ENCODE measurements at places on chromosomes 1 and 21.
A peak's percentile ranks its signal among the peaks of the same experiment; 100 is the strongest.

DNA sequence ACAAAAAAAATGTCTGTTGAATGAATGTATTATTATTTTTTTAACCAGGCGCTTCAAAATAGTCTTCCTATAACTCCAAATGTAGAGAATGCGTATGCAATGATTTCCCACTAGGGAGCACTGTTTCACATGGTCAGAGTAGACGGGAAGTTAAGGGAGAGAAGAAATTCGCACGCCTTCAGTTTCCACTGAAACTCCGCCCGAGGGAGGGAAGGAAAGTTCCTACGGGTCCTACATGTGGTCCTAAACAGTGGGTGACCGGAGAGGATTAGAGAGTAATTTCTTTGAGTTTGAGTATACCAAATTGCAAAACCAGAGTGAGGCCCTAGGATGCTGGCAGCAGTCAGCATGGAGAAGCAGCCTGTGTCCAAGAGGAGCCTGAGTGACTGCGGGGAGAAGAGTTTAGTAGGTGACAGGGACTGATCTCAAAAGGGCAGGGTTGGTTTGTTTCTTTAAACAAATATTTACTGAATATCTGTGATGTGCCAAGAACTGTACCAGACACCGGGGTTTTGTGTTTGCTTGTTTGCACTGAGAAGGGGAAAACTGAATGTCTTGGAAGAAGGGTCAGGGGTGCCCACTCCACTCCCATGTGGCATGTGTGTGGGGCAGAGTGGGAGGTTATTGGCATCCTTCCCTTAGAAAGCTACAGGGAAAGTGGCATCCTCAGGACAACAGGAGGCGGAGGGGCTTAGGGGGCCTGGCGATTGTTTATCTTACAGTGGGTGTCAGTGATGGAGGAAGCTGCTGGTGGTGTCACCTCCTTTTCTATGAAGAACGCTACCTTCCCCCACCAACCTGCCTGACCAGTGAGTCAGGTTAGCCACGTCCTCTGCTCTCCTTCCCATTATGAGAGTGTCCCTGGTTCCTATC is 22.8 kb downstream of the RNU5D-1 start:
- peak; percentile 71 for DNase-seq

DNA sequence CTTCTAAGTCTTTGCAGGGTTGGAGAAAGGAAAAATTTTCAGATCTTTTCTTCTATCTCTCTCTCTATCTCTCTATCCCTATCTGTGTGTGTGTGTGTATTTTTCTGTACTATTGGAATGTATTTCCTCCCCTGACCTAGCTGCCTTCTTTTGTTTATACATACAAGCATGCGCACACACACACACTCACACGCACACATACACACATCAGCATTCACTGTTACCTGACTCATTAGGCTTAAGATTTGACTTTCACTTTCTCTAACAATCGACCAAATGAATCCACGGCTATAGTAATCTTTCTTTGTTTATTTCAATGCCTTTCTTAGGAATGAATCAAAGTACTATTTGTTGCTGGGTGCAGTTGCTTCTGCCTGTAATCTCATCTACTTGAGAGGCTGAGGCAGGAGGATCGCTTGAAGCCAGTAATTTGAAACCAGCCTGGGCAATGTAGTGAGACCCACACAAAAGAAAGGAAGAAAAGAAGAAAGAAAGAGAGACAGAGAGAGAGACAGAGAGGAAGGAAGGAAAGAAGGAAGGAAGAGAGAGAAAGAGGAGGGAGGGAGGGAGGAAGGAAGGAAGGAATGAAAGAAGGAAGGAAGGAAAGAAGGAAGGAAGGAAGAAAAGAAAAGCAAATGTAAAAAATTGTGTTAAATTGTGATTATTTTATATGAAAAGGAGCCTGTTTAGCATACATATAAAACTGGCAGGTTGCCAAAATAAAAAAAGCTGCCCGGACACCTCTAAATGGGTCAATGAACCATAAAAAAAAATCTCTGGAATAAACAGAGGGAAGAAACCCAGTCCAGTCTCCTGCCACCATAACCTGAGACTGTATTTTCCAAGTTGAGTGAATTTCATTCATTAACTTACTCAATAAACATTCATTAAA is 206.8 kb downstream of the ZNF326 start:
- DNase-seq: no peak

DNA sequence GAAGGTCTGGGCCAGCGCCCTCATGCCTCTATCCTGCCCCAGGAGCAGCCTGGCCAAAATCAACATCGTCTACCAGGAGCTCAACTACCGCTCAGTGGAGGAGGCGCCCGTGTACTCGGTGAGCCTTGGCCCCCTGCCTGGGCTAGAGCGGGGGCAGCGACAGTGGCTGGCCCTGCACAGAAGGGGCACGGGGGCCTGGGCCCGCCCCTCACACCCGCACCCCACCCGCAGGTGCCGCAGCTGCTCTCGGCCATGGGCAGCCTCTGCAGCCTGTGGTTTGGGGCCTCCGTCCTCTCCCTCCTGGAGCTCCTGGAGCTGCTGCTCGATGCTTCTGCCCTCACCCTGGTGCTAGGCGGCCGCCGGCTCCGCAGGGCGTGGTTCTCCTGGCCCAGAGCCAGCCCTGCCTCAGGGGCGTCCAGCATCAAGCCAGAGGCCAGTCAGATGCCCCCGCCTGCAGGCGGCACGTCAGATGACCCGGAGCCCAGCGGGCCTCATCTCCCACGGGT is 10.8 kb downstream of the SCNN1D start:
- DNase-seq: no peak

GRCh38 chr21:44958471-44959191 is 18.8 kb downstream of the SLX9 start:
- DNase-seq: peak; percentile 87

GRCh38 chr1:6199298-6200187 is at the start of gene RPL22:
Gene RPL22 (minus strand): TSS chr1:6199595. CDS start chr1:6199573, 22 bp downstream.
- DNase-seq: peak; percentile 98

DNA sequence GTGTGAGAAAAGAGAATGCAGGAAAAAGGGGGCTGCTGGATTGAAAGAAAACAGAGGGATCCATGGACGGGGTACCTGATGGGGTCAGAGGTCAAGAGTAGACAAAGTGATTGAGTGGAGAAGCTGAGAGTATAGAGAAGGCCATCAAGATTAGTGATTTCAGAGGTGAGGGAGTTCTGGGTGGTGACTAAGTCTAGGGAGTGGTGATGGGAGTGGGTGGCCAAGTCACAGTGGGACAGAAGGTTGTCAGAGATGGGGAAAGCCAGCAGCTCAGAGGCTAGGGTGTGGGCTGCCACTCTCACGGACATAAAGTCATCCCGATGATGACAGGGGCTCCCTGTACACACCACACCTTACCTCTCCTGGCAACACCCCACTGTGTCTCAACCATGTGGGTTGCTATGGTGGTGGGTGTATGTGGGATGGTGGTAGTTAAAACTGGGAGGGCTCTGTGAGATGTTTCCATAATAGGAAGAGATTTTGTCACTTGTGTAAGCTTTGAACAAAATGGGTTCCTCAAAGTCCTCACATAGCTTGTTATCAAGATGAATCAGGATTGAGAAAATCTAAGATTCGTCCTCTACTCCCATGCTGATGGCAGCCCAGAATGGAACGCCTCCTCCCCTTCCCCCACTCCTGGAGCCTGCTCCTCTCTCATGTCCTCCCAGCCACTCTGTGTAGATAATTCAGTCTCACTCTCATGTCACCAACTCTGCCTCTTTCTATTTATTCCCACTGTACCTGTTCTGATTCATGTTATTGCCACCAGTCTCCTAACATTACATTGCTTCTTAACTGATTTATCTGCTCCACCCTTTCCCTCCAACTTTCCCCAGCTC is 20.3 kb upstream of the CSF1 start:
- DNase-seq: no peak

DNA sequence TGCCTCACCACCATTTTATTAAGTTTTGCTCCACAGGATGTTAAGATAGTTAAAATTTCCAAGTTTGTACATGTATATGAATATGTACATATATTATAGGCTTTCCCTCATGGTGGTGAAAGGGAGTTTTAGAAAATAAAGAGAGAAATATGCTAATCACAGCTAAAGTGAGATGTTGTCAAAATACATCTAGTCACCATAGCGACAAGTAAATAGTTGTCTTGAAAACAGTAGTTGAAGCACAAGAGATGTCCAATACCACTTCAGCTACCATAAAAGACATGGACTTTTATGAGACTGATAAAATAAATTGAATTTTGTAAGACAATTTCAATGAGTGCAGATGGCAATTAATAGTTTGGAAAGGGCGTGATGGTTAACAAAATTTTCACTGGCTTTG is 1600.0 kb downstream of the BRINP3 start:
- DNase-seq: no peak

- DNase-seq: peak; percentile 29
Observed at GRCh38 chr1:206735553-206736031, 35.0 kb upstream of the IL19 start.

GRCh38 chr1:92882819-92883218 is 51.0 kb downstream of the RPL5 start:
- DNase-seq: no peak

GRCh38 chr1:43021547-43022474 is 63.1 kb upstream of the SLC2A1 start:
- DNase-seq: no peak

- DNase-seq: no peak
Observed at GRCh38 chr1:19737104-19737825, 62.5 kb downstream of the TMCO4 start.

DNA sequence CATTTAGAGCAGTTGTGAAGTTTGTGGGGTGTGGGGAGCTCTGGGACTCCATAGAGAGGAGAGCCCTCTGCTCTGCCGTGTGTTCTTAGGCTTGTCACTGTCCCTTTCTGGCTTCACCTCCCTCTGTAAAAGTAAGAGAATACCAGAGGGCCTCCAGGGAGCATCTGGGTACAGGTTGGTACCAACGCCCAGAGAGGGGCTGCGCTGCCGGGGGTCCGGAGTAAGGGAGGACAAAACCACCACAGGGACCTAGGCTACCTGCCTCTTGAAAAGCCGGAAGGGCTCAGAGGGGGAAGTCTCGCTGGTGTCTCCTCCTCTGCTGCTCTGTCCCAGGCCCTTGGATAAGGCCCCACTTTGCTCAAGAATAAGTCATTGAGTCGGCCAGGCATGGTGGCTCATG is 3.1 kb upstream of the TINAGL1 start:
- no peak for DNase-seq

DNA sequence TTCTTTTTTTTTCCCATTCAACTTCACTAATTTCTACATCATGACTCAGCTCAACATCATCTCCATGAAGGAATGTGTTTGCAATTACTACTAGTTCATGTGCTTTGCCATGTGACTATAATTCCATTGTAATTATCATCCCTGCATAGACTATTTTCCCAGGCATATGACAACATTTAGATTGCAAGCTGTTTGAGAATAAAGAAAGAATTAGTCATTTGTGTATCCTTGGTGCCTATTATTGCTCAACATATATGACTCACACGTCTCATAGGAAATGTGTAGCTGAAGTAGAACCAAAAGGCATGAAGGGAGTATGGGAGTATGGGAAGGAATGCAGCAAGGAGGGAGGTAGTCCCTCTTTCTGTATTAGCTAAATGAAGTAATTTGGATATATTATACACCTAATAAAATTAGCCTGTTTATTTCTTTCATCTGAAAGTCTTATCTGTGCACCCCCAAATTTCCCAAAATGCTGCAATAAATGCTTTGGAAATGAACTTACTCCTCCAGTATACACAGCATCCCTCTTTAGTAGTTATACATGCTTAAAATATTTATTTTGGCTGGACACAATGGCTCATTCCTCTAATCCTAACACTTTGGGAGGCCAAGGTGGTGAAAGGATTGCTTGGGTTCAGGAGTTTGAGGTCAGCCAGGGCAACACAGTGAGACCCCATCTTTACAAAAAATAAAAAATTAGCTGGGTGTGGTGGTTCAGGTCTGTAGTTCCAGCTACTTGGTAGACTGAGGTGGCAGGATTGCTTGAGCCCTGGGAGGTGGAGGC is 316.9 kb upstream of the ADGRL4 start:
- peak; percentile 82 for DNase-seq

GRCh38 chr21:16285605-16286126 is 555.9 kb downstream of the USP25 start:
- DNase-seq: no peak

- peak; percentile 15 for DNase-seq
Observed at GRCh38 chr1:43980255-43981134, 1.5 kb downstream of the B4GALT2 start.

DNA sequence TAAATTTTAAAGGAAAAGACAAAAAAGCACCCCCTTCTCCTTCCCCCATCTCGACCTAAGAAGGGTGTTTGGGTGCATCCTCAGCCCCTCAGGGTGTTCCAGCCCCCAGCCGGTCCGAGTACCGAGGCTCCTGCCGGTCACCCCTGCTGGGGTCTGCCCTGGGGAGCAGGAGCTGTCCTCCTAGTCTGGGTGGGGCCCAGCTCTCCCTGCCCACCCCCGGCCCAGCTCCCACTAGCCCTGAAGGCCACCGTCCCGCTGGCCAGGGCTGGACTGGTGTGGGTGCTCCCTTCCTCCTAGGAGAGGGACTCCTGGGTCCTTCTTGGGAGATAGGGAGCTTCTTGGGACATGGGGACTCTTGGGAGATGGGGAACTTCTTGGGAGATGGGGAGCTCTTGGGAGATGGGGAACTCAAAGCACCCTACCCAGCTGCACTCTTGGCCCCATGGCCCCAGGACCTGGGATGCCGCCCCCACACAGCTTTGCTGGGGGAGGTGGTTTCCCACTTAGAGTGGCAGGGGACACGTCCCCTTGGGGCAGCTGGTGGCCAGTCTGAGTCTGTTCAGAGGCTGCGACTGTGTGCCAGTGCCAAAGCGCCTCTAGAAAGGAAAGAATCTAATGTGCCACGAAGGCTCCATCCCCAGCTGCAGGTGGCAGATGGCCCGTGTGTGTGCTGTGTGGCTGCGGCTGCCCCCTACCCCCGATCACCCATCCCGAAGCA is 44.5 kb downstream of the MORN1 start:
- no peak for DNase-seq

DNA sequence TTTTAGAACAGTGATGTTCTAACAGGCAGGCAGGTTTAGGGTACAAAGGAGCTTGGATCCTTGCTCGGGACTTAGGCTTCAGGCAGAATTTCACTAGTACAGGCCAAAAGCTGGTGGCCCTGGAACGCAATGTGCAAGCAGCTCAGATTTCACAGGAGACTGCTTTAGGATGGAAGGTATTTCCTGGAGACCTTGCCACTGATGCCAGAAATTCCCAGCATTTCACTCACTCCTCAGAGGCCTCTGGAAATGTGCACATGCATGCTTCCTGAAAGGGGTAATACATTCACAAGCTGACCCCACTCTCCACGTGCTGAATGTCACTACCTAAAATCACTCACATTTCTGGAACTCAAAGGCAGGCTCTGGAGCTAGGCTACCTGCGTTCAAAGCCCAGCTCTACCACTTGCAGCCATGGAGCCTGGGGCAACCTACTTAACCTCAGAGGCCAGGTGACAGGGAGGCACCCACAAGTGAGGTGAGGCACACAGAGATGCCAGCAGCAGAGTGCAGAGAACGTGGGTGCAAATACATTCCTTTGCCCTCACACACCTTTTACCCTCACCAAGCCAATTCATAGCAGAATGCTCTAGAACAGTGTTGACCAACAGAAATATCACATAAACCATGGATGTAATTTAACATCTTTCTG is 56.5 kb downstream of the CDC7 start:
- DNase-seq: no peak

DNA sequence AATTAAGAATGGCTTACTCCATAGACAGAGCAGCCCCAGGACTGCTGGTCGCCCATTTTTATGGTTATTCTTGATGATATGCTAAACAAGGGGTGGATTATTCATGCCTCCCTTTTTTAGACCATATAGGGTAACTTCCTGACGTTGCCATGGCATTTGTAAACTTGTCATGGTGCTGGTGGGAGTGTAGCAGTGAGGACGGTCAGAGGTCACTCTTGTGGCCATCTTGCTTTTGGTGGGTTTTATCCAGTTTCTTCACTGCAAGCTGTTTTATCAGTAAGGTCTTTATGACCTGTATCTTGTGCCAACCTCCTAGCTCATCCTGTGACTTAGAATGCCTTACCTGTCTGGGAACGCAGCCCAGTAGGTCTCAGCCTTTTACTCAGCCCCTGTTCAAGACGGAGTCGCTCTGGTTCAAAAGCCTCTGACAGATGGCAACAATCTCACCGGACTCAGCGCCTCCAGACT is 5.2 kb upstream of the AGPAT3 start:
- DNase-seq: no peak

All from AG08395 (cell line).